ENCODE measurements at places on chromosomes 2 and 18.

GRCh38 chr18:52190195-52190594, 149.8 kb upstream of the DCC start:
- no peak for DNase-seq

DNA sequence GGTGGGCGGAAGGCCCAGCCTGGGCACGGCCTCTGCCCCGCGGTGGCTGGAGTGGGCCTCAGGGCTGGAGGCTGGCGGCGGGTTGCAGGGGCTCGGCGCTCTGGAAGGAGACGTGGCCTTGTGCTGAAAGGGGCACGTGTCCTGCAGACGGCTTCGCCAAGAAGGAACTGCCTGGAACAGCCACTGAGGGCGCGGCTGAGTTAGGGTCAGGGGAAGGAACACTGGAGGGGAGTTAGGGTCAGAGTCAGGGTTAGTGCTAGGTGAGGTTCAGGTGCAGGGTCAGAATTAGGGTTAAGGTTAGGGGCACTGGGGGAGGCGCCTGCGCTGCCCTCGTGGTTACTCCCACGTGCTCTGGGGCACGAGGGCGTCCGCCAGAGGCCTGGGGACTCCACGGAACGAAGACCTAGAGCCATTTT, 933 bp upstream of the ADNP2 start:
- DNase-seq = no peak

DNA sequence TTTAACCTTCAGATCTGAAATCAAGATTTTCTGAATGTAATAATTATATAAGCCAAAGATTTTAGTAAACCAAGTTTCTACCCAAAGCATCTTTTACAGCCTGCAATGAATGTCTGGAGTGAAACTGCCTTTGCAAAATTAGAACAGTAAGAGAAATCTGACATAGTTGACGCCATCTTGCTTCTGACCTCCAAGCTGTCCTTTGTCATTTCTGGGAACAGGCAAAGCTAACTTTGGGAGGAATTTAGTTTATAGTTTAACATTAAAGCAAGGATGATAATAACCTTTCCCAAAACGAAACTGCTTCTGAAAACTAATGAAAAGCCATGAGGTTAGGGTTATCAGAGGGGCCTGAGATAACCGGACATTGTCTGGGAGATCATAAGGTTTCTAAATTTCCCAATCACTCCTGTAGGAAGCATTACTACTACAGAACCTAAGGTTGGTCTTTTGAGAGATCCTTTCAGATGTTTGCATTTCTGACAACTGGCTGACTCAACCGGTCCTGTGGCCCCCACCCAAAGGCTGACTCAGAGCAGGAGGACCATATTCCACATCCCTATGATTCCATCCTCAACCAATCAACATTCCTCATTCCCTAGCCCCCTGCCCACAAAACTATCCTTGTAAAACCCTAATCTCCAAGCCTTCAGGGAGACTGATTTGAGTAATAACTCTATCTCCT, 124.5 kb downstream of the TMEM131 start:
- peak; percentile 20 for DNase-seq

DNA sequence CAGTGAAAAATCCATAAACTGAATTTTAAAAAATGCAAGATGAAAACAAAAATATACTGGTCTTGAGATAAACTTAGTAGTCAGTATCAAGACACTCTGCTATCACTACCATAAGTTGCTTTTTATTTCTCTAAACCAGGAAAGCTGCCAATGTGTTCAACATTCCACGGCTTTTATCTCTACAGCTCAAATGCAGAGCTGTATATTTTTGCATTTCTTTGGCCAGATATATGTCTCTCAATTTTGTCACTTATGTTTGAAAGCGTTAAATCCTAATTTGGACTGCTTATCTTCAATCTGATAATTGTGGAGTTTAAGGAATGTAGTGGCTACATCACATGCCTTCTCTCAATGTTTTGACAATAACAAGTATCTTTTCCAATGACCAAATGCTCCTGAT, 609.5 kb downstream of the EPHA4 start:
- no peak for DNase-seq

- peak; percentile 32 for DNase-seq
Measured at GRCh38 chr2:8119782-8120505, 561.9 kb upstream of the ID2 start.

DNA sequence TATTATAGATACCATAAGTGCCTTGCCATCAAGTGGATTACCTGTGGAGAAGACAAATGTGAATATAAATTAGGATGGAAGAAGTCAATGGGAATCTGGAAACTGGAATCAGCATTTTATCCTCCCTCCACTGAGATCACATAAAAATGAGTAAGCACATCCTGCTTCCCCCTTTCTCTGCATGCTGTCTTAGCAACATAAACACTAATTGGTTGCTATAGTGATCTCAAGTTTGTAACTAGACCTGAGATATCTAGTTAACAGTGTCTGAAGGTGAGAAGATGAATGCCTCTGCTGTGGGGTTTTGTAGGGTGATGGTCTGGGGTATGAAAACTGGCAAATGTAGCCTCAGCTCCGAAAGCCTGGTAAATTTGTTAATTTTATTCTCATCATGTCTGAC, 1357.5 kb upstream of the CELF4 start:
- no peak for DNase-seq

GRCh38 chr2:54655046-54655809, 68.2 kb upstream of the EML6 start:
- DNase-seq = no peak

GRCh38 chr2:137161250-137161649, 395.9 kb downstream of the THSD7B start:
- no peak for DNase-seq

DNA sequence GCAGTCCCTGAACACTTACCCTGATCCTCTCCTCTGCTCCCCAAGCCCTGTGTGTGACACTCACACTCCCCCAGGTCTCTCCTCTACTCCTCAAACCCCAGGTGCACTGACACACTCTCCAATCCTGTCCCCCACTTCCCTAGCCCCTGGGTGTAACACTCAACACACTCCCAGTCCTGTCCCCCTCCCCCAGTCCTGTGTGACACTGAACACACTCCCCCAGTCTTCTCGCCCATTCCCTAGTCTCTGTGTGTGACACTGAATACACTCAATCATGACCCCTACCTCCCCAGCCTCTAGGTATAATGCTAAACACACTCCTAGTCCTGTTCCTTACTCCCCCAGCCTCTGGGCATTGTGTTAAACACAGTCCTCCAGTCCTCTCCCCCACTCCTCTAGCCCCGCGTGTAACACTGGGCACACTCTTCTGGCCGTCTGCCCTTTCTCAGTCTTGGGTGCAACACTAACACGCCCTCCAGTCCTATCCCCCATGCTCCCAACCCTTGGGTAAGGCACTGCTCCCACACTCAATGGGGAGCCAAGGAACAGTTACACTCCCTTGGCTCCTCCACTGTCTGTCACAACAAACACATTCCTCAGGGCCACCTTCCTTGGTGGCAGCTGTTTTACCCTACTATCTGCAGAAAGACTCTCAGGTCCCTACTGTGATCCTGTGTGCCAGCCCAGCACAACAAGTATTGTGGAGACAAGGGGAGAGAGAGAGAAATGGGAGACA, 82.5 kb upstream of the PKDCC start:
- DNase-seq = no peak

- no peak for DNase-seq
Measured at GRCh38 chr2:144833075-144833637, 313.2 kb upstream of the ZEB2 start.

GRCh38 chr2:119059287-119059686, 99.3 kb downstream of the C1QL2 start:
- no peak for DNase-seq

- DNase-seq = peak; percentile 6
Measured at GRCh38 chr2:5740817-5741216, 48.6 kb downstream of the SOX11 start.

GRCh38 chr2:165594935-165595255, 125.4 kb downstream of the CSRNP3 start:
- DNase-seq = no peak

GRCh38 chr18:30409120-30409519, 633.4 kb downstream of the DSC3 start:
- DNase-seq = no peak

GRCh38 chr2:168002021-168002553, 245.3 kb downstream of the STK39 start:
- DNase-seq = peak; percentile 11

DNA sequence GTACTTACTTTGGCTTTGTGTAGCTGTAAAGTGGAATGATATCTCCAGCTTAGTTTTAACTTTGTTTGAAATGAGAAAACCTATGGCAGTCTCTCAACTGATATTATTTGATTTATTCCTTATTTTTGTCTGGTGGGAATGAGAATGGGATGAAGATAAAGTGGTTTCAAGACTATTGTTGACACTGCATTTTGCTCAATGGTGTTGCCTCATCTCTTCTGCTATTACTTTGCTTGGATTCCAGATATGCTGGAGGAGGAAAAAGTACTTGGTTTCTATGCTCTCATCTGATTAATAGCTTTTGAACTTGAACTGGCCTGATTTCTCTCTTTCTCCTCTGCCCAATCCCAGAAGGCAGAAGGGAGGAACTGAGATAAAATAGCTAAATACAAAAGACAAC, 198.2 kb downstream of the CTNNA2 start:
- no peak for DNase-seq

DNA sequence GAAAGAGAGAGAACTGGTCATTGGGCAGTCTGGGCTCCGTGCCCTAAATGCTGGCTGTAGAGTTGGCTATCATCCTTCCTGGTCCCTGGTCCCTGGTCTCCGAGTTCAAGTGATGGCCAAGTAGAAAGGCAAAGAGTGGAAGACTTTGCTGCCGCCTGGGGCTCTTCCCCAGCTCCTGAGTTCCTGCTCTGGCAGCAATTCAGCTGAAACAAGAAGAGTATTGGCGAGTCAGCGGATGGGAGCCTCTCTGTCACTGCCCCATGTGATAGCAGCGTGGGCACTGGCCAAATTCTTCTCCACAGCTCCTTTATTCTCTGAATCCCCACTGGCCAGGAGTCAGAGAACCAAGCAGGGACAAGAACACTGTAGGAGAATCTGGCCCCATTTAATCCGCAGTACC, 351.0 kb upstream of the POU3F3 start:
- no peak for DNase-seq

DNA sequence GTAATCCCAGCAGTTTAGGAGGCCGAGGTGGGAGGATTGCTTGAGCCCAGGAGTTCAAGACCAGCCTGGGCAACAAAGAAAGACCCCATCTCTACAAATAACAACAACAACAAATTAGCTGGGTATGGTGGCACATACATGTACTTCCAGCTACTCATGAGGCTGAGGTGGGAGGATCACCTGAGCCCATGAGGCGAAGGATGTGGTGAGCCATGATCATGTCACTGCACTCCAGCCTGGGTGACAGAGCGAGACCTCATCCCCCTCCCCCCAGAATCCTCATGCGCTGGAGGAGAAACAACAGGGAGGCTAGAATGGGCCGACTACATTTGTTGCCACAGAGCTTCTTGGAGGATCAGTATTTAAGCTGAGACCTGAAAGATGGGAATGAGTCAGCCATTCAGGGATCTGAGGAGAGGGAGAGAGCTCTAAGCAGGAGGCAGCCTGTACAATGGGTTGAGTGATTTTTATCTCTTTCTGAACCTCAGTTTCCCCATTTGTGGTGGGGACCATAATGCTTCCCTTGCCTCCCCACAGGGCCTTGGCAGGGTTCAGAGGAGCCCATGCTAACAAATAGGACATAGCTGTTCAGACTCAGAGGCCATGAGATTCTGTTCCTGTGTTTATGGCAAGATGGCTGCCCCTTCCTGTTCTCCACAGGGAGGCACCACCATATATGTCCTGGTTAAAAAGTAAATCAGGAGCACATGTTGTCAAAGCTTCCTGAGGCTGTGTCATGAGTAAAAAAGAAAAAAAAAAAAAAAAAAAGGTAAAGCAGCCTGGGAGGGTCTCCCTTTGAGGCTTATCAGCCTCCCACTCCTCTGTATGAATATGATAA, 131.4 kb upstream of the HAAO start:
- no peak for DNase-seq

GRCh38 chr2:149219856-149220255, 110.5 kb upstream of the LYPD6 start:
- DNase-seq = no peak

GRCh38 chr2:240394549-240394948, 40.9 kb upstream of the GPC1 start:
- DNase-seq = no peak

GRCh38 chr2:120948662-120949011, 213.0 kb downstream of the GLI2 start:
- DNase-seq = no peak

- DNase-seq = no peak
Measured at GRCh38 chr2:159595410-159596046, 20.8 kb downstream of the BAZ2B start.

- DNase-seq = no peak
Measured at GRCh38 chr2:235218486-235218907, 266.7 kb downstream of the SH3BP4 start.

GRCh38 chr2:182717416-182717815, 1.4 kb downstream of the DNAJC10 start:
- DNase-seq = no peak

DNA sequence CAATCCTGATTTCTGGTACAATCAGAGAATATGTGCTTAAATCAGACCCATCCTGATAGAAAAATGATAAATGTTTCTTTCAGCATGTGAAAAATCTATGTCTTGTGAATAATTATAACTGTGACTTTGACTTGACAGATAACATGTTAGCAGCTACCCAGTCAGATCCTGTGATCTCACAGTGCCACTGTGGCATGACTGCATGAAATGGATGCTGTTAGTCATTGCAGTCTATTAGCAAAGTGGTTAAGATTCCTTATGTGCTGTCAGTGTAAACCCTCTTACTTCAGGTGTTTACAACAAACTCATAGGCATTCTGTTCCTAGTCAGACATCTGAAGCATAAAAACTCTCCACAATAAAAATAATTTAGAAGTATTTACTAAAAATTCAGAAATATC, 244.6 kb upstream of the RND3 start:
- DNase-seq = no peak

DNA sequence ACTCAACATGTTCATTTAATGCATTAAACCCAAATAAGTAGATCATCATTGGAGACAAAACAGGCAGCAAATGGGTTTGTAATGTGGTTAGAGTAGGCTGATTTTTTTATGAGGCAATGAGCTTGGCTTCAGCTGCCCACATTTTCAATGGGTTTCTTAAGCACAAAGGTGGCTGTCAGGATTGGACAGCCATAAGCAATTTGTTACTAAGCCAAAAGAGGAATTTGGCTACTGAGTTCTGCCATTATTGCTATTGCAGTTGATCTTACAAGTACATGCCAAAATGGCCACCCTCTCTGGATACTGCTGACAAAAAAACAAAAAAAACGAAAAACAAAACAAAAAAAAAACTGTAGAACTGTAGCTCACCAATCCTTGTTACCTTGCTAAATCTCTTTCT, 1348.0 kb upstream of the PIK3C3 start:
- no peak for DNase-seq

- DNase-seq = no peak
Measured at GRCh38 chr2:118773826-118774225, 73.6 kb downstream of the EN1 start.

DNA sequence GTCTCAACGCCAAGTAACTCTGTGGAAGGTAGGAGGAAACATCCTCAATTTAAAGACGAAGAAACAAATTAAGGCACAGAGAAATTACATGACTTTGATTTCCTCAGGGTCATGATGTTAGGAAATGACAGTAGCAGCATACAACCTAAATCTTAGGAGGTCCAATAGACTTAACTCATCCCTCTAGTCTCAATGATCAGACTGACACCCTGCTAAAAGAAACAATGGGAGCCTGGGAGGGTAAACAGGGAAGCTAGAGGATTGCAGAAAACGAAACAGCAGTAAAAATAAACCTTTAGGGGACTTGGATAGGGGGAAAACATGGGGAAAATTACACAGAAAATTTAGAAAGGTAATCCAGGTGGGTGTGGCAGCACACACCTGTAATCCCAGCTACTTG, 56.0 kb downstream of the ROCK2 start:
- no peak for DNase-seq

GRCh38 chr18:74778191-74778847, 180.6 kb downstream of the ZNF407 start:
- DNase-seq = no peak
